ENCODE measurements at places on chromosomes 3 and 15.

DNA sequence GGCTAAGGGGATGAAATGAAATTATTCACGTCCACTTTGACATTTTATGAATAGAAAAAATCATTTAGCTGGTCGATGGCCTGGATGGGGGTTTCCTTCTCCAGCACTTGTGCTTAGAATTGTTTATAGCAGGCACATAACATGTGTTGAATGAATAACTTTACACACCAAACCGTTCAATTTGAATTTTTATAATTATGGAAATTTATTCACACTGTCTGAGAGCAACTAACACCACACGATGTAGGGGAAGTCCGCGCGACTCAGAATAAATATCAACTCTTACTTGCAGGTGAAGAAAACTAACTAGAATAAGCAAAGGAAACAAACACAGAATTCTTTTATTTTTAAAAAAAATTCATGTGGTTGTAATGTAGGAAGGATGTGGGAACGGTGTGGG is 81.3 kb downstream of the MINAR1 start:
- no peak for DNase-seq

- DNase-seq: no peak
Measured at GRCh38 chr3:126212620-126213378, 32.4 kb upstream of the ALDH1L1 start.

DNA sequence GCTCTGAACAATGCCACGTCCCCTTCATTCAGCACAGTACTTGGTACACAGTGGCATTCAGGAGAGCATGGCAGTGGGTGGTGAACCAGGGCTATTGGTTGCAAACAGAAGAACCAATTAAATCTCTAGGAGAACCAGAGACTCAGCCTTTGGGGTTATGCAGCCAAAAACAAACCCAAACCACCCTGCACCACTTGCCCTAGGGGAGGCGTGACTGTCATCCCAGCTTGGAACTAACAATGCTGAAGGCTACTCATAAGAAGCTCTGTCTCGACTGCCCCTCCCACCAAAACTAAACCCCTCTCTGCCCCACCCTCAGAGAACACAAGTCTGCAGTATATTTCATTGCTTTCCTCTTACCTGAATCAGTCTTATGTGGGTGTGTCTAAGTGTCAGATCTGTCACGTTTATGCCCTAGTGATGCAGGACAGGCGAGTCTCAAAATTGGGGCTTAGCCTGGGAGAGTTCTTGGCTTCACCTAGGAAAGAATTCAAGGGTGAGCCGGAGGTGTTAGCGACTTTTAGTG is 15.2 kb upstream of the KLHL40 start:
- DNase-seq: no peak

DNA sequence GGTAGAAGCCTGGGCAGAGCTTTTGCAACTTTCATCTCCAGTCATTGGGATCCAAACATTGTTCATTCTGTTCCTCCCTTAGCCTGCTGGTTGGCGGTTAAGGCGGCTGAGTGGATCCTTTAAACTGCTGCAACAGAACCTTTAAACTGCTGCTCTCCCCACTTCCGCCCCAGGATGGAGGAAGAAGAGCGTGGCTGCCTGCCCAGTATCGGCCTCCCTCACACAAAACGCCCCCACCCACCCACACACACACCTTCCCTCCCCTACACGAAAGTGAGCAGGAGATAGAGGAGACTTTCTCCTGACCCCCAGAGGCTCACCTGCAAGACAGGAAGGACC is 460 bp upstream of the ZMAT3 start:
- DNase-seq: no peak

- DNase-seq: no peak
Measured at GRCh38 chr3:51719410-51720025, 12.7 kb downstream of the GRM2 start.

DNA sequence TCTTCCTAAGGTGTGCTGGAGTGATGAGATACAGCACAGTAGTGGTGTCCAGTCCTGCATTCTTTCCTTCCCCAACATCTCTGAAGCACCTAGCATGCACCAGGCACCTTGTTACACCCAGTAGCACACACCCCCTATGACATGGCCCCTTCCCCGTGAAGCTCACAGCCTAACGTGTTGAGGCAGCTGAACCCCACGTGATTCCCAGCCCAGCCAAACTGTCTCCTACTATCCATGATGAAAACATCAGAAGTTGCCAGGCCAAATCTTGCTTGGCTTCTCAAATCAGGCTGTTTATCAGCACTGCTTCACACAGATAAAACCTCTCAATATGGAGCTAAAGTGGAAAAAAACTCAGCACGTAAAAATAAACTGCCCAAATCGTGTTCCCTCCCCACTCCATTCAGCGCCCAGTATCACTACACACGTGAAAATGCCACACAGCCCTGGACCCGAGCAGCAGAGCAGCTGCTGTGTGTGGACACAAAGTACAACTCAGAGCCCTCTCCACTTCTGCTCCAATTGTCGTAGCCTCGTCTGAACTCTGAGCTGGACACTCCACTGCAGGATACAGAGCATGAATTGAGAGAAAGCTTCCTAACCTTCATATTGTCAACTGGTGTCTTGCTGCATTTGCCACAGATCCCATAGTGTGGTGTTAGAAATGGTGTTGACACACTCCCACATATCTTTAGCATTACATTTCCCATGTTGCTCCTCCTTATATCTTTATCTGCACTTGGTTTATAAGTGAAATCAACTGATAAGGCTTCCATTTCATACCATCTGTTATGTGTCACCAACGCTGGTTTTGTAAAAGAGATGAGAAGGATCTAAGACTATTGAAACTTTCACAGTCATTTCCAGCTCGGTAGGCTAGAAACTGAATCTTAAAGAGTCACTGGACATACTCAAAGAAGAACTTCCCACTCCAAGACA is 279.8 kb downstream of the RORA start:
- DNase-seq: no peak

GRCh38 chr3:148500881-148501280 is 196.8 kb upstream of the AGTR1 start:
- no peak for DNase-seq

DNA sequence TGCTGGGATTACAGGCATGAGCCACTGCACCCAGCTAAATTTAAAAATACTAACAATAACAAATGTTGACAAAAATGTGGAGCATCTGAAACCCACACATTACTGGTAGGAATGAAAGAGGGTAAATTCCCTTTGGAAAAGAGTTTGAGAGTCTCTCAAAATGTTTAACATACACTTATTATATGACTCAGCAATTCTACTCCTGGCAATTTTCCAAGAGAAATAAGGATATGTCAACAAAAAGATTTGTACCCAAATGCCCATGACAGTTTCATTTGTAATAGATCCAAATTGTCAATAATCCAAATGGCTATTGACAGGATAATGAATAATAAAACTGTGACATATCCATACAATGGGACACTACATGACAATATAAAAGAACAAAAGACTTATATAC is 9.0 kb downstream of the HCLS1 start:
- DNase-seq: no peak

GRCh38 chr3:43288850-43289249 is 2.5 kb downstream of the SNRK start:
- DNase-seq: no peak

GRCh38 chr3:78221300-78221699 is 1181.4 kb downstream of the ROBO2 start:
- DNase-seq: no peak

DNA sequence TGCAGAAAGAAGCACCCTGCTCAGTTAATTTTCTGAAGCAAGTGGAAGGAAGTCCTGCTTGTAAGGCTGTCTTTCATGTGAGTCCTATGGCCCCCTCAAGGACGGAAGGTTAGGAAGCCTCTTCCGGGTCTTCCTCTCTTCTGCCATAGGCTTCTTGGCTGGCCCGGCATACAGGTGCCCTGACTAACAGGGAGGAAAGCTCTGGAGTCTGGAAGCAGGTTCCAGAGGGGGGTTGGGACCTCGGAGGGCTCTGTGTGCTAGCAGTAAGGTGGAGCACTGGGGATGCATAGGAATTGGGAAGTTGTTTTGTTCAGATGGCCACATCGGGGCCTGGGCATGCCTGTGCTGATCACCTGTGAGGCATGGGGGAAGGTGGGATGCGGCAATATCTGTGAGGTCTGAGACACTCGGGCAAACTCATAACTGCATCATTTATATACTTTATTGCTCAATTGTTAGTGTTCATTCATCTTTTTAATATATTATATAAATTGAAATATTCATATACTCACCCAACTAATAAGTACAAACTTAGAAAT is 49.6 kb downstream of the TRAK1 start:
- DNase-seq: no peak

GRCh38 chr3:187695449-187695848 is 6.9 kb downstream of the RTP2 start:
- no peak for DNase-seq

- no peak for DNase-seq
Measured at GRCh38 chr3:47407896-47408838, 27.3 kb downstream of the PTPN23 start.

GRCh38 chr15:51448622-51449399 is 107.4 kb downstream of the GLDN start:
- DNase-seq: no peak

DNA sequence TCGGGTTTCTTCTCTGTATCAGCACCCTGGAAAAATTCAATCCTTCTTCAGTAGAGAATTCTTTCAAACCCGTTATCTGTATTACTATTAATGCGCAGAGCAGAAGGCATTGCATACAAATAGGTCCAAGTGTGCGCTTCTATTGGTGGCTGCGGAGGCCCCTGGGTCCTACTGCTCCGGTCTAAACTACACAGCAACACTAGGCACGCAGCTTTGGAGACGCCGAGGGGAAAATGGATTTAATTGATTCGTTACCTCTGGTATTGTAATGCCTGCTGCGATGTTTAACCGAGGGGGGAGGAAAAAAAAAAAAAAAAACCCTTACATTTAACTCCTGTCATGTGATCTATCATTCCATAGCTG is at the start of gene ROBO1:
TSS of gene ROBO1 (minus strand) at position 94 of the 363 bp plus-strand sequence.
- DNase-seq: no peak

DNA sequence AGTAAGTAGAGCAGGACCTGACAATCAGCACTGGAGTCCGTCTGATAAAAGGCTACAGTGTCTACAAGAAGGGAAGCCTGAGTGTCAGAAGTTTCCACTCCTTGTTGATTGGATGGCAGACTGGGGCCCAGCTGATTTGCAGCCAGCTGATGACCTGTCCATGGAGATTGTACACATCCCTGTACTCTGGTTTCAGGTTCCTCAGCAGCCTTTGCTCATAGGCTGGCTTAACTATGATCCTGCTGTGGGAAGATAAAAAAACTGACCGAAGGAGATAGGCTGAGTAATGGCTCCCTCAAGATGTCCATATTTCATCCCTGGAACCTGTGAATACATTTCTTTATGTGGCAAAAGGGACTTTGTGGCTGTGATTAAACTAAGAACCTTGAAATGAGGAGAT is 11.7 kb upstream of the LACTB start:
- no peak for DNase-seq

DNA sequence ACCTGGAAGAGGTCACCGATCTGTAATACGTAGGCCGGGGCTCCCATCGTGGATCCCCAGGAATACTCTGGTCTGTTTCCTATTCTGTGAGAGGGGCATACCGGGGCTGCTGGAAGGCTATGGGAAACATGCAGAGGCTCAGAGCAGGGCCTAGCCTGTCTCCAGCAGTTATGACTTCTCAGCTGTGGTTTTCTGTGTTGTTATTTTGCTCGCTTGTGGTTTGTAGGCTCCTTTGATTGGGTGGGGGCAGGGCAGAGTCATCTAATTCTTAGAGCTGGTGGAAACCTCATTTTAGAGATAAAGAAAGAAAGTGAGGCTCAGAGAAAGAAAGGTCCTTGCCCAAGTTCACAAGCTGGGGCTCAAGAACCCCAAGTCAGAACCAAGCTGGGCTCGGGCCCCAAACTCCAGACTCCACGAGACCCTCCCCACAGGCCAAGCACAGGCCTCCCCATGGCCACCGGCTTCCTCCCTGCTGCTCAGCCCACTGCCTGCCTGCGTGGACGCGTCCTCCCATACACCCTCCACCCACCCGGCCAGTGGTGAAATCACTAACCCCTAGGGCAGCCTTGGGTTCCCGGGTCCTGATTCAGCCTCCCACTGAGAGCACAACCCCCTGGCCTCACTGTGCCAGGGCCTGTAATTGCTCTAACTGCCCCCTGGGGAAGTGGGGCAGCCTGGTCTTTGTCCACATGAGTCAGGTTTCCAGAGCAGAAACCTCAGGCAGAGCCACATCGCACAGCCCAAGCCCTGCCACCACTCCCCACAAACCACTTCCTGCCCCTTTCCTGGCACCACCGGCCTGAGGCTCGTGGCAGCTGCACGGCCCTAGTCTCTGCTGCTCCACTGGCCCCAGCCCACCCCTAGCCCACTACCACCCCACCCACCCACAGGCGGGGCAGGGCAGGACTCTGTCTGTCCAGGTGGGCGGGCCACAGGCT is 270.8 kb downstream of the UACA start:
- DNase-seq: peak; percentile 95

DNA sequence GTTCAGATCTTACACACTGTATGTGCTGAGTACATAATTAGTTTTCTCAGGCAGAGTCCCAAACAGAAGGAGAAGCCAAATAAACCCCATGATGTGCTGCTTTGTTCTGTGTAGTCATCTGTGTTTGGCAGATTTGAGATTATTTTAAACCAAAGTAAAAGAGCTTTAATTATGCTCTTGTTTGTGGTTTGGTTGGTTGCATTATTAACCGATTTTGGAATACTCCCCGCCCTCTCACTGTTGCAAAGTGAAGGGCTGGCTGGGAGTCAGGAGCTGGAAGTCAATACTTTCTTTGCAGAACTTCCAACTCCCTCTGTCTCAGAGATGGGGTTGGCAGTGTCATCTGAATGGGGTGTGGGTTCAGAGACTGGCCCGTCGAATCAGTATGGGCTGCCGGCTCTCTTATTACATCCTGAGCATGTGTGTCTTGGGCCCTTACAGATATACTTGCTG is 34.4 kb downstream of the SLCO3A1 start:
- no peak for DNase-seq

- no peak for DNase-seq
Measured at GRCh38 chr3:50390508-50391224, 31.3 kb upstream of the TMEM115 start.

DNA sequence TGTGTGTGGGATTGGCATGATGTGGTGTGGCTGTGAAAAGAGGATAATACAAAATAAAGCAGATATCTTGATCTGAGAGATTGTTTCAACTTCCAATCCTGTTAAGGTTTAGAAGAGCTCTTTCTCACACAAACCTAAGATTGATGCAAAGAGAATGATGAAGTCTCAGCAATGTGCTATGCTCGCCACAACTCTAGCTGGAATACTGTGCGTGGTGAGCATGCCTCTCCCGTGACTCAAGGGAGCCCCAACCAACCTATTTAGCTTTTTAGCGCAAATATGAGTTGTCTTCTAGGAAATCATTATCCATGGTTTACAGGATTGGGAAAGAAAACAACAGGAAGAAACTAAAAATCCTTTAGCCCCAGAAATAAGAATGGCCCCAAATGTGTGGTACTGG is 28.5 kb downstream of the BTLA start:
- DNase-seq: peak; percentile 71

GRCh38 chr15:82298520-82298919 is 35.9 kb downstream of the SAXO2 start:
- no peak for DNase-seq

DNA sequence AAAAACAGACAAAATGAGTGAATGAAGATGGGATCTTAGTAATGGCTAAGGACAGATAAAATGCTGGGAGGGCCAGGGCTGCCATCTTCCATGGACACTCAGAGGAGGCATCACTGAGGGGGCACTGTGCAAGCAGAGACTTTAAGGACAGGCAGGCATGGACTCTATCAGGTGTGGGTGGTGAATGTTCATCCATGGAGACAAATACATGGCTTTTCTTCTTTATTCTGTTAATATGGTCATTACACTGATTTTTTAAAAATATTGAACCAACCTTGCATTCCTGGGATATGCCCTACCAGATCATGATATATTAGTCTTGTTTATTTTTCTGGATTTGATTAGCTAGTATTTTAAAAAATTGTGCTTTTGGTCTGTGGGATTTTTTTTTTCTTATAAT is 12.2 kb downstream of the NUP210 start:
- DNase-seq: no peak
